ENCODE measurements at places on chromosomes 1 and 21. TPM values are rescaled to one million over a fixed set of nuclear protein-coding genes. Genes with fewer than 3 reads are reported as not detected.

The RPE65 gene
- not detected for total RNA-seq

GRCh38 chr1:24867084-24867870 is 62.8 kb downstream of the RUNX3 start:
- DNase-seq = no peak

The CD1E gene
- total RNA-seq = not detected

The OR2G6 gene
- not detected for total RNA-seq

The OR14K1 gene
- not detected for total RNA-seq

The HES4 gene
- 12.4 TPM for total RNA-seq

The KIRREL1 gene
- total RNA-seq = 297 TPM

GRCh38 chr21:39105836-39106235 is 77.4 kb downstream of the PSMG1 start:
- DNase-seq = no peak

The SIPA1L2 gene
- total RNA-seq = 22.6 TPM

DNA sequence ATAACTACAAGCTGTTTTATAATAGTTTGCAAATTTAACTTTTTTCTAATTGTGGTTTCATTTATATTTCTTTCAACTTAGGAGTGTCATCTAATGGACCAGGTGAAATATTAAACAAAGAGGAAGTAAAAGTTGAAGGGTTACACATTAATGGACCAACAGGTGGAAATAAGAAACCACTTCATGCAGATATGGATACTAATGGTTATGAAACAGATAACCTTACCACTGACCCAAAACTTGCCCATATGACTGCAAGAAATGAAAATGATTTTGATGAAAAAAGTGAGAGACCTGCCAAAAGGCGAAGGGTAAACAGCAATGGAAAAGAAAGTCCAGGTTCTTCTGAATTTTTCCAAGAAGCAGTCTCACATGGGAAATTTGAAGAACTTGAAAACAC is 59.7 kb downstream of the MIER1 start:
- DNase-seq = peak; percentile 44

- no peak for DNase-seq
Observed at GRCh38 chr1:210340841-210341240, 12.1 kb downstream of the HHAT start.

The ZNF695 gene
- total RNA-seq = 1.5 TPM

The WNT3A gene
- total RNA-seq = not detected

GRCh38 chr1:66270119-66270812 is 263.7 kb upstream of the SGIP1 start:
- DNase-seq = no peak

- DNase-seq = no peak
Observed at GRCh38 chr1:240599830-240600229, 12.1 kb downstream of the GREM2 start.

DNA sequence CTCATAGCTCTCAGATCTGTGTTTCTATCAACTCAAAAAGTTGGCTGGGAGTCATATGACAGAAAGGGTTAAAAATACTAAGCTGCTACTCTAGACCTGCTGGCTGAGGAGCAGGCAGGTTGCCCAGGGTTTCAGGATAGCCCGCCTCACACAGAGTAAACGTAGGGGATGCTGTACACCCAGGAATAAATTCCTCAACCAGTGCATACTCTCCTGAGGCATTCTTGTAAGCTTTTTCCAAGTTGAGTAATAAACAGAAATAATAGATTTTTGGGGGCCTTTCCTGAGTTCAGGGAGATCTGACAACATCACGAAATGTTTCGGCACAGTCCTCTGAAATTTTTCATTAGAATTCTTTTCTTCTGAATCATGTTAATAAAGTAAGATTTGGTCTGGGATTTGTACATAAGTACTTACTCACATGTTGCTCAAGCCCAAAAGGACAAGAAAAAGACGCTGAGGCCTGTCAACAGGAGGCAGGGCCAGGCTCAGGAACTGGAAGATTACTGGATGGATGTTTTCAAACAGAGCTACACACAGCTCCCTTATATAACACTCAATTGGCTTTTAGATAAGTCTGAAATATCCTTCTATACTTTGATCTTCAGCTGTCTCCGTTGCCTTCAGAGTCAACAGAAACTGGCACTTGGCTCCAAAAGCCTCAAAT is 41.0 kb downstream of the TGFBR3 start:
- DNase-seq = peak; percentile 92

GRCh38 chr1:236429715-236430274 is 35.7 kb downstream of the EDARADD start:
- peak; percentile 69 for DNase-seq

The CYP4X1 gene
- 0.17 TPM for total RNA-seq

DNA sequence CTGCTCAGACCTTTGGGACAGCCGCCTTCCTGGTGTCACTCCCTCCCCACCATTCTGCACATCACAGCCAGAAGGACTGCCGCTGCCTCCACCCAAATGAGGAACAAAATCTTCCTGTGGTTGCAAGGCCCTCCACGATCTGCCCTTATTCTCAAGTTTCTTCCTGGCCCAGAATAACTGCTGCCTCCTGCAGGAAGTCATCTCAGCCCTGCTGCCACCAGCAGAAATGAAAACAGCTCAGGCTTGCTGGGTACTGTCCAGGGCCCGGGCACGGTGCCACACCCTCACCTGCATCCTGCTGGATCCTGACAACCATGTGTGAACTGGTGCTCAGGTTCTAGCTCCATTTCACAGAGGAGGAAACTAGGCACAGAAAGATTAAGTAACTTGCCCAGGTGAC is 2.8 kb downstream of the CLDN19 start:
- no peak for DNase-seq

- DNase-seq = no peak
Observed at GRCh38 chr1:114756009-114756892, 1.5 kb downstream of the CSDE1 start.

The IL22RA1 gene
- 0.05 TPM for total RNA-seq

The TMPRSS15 gene
- not detected for total RNA-seq

- peak; percentile 90 for DNase-seq
Observed at GRCh38 chr21:33384841-33385331, 18.3 kb upstream of the IFNGR2 start.

DNA sequence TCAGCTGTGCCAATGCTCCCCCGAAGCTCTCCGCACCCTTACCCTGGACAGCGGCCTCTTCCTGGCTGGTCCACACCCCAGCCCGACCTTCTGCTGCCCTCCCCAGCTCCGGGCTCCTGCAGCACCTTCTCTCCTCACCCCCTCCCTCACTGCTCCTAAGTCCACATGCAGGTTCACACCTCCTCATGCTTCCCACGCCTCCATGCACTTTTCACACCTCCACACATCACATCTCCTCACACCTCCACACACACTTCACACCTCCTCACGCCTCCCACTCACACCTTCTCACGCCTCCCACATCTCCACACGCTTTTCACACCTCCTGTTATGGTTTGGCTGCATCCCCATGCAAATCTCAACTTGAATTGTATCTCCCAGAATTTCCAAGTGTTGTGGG is 18.9 kb downstream of the GPR137B start:
- no peak for DNase-seq

The EXO1 gene
- 1.8 TPM for total RNA-seq

The PPIAL4G gene
- not detected for total RNA-seq
